NCI-H2081 (cell line): ENCODE measurements at places on chromosomes 4 and X.

DNA sequence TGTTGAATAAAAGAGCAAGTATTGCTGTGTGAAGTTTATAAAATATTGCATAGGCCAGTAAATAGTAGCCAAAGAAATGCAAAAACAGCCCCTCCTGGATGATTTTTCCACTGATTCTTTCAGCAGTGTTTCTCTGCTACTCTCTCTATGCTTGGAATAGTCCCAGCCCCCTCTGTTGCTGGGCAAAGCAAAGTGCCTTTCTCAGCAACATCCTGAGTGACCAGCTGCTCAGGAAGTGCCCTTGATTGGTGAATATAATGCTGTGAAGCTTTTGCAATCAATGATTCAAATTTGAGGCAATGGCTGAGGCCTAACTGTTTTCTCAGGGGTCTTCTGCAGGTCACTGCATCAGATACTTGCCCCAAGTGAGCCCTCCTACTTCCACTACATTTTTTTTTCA, 656.7 kb downstream of the ZNF674 start:
- no peak for DNase-seq

DNA sequence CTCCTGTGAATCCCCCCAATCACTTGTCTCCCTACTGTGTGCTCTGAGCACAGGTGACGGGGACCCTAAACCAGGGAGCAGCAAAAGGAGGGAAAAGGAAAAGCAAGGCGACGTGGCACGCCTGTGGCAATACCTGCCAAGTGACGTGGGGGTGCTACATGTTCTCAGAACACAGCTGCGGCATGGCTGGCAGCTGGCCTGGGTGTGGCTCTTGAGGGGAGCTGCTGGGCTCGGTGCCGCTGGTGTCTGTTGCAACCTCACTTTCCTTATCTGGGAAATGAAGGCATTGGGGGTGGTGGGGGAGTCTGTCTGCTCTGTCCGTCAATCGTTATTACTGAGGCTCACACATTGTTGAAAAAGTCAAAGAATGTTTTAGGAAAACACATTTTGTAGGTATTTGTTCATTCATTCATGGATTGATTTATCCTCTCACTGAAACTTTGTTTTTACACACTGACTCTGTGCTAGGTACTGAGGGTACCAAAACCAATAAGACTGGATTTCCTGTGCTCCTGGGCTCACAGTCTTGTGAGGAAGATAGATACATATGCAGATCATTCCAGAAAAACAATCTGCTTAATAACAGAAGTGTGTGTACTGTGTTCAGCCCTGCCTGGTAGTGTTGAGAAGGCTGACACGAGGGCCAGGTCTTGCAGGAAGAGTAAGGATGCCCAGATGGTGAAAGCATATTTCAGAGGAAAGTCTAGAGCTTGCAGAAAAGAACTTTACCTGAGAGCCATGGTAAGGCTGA, 217.6 kb downstream of the PTTG2 start:
- no peak for DNase-seq

GRCh38 chr4:68594678-68595077, 18.6 kb upstream of the UGT2B17 start:
- DNase-seq: no peak

- no peak for DNase-seq
Measured at GRCh38 chrX:45540181-45540580, 339.5 kb upstream of the DIPK2B start.

DNA sequence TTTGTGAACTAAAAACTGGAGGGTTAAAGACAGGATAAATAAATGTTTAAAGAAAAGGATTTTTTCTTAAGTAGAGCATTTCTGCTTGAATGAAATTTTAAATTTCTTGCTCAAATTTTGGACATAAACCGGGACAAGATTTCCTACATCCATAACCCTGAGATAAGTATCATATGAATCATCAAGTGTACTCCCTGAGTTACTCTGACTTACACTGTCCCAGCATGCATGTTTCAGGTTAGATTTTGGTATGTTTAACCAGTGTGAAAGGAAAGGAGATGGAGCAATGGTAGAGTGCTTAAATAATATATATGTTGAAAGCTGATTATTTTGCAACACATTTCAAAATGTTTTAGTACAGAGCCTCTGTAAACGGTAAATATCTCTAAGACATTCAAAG, 175.2 kb downstream of the ADGRL3 start:
- DNase-seq: no peak
